Fibroblast of skin of left quadriceps (primary cell): ENCODE measurements at places on chromosomes 7 and 10.

DNA sequence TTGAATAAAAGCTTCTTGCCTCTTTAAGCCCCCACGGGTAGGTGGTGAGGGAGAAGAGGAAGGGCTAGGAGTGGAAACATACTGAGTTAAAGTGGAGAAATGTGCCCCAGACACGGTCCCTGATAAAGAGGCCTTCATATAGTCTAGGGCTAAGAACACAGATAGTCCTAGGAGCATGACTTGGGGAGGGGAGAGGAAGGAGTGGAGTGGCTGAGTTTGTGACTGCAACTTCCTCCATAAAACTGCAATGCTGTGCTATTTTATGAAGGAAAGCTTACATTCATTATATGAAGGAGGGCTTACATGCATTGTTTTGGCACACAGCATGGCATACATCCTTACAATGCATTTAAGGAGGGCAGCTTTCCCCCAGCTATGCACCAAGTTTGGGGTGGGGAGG, 1129.4 kb upstream of the LRRTM3 start:
- DNase-seq = no peak

GRCh38 chr7:151371266-151371665, 29.7 kb downstream of the NUB1 start:
- DNase-seq = no peak

DNA sequence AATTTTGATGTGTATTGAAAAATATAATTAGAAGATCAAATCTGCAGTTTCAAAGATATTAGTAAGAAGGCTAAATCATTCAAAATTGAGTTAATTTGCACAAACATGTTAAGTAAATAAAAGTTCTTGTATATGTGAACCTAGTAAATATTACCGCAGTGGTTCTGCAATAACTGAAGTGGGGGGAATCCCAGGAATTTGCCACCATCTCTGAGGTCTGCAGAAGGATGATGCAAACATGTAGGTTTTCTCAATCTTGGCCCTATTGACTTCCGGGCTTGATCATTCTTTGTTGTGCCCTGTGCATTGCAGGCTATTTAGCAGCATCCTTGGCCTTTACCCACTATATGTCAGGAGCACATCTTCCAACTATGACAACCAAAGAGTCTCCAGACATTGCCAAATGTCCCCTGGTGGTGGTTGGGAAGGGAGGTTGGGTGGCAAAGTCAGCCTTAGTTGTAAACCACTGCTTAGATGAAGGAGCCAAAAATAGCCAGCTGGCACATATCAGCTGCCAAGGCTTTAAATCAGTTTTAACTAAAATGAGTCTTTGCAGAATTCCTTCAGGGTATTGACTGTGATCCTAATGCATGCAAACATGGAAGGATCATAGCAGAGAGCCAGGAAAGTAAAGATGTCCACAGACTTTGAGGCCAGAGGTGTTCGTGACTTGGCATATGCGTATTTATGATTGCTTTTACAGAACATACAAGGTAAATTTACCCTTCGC, 146.3 kb downstream of the TRIL start:
- no peak for DNase-seq

DNA sequence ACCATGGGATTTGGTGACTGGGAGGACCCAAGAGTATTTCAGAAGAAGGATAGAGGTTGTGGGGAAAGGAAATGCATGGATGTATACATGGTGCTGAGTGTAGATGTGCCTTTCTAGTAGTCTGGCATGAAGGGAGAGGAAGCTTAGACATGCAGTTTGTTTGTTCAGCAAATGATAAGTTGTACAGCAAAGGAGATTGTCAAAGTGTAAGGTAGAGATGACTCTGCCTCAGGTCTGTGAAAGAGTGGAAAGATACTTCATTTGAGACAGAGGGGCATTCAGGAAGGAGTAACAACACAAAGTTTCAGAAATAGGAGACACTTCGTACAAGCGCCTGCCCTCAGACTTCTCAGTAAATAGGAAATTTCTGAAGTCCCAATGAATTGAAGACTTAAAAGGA, 152.3 kb downstream of the CELF2 start:
- DNase-seq = no peak

DNA sequence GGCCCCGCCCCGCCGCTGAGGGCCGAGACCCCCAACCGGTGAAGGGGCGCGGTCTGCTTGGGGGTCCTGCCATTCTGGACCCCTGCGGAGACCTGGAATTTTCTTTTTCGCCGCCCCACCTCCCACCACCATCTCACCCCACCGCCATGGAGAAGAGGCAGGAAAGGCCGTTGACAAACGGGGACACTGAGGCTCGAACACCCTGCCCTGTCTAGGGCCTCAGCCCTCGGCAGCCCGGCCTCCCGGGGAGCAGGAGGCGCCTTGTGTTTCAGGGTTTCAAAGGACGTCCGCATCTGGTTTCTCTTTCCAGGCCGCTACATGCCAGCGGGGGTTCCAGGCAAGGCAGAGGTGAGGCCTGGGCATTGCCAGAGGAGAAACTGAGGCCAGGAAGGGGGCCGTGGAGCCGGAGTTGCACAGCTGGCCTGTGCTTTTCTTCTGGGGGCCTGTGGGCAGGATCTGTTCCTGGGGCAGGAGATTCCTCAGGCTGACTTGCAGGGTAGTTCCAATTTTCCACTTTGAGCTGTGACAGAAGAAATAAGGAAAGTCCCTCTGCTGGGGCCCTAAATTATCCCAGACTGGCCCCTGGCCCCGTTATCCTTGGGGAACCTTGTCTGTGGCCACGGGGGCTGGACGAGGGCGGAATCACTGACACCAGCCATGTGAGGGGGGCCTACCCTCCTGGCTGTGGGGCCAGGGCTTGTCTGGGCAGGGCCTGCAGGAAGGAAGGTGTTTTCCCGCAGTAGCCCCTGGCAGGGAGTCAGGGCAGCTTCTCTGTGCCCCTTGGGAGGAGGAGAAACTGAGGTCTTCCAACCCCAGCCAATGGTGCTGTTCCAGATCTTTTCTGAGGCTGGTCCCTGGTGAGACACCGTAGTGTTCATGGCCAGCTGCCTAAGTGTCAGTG, 900 bp upstream of the MICALL2 start:
- DNase-seq = no peak

DNA sequence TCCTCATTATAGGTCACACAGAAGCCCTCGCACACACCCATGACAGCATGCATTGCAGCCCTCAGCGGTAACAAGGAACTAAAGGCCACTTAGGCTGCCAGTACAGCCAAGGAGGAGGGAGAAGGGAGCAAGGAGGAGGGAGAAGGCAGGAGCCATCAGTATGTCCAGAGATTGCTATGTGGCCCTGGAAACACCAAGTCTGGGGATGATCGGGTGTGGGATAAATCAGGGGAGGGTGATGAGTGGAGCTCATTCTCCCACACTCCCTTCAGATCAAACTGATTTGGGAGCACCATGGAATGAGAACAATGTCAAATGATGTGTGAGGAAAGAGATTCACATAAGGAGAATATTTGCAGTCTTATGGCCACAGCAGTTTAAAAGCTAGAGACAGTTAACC, 350.9 kb downstream of the TNS3 start:
- no peak for DNase-seq

- DNase-seq = no peak
These were observed 615.9 kb upstream of the FOXK1 start for GRCh38 chr7:4066206-4066605.

DNA sequence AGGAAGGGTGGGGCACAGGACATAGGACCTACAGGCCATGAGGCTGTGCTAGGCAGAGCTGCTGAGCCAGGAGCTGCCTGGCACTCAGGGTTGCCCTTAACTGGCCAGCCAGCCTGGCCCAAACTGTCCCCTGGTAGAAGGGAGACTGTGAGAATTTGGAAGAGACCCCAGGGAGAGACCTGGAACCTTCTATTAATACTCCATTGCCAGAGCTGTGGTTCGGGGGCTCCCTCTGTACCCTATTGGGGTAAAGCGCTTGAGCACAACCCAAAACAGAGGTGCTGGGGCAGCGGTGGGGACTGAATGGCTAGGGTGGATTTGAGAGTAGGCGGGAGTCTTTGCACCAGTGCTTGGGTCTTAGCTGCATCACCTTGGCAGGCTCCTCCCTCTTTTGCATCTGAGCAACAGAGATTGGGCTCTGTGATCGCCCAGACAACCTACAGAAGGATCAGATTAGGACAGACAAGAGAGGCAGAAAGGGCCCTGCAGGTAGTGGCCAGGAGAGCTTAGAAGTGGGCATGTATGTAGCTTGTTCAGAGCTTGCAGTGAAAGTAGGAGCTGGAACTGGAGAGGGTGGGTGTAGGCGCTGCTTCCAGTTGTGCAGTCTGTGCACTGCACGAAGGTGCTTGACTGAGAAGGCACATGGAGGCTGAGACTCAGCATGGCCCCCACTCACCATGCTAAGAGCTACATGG, 53.3 kb downstream of the ADCYAP1R1 start:
- no peak for DNase-seq

- no peak for DNase-seq
These were observed 135.9 kb downstream of the PAXIP1 start for GRCh38 chr7:154867068-154867467.

DNA sequence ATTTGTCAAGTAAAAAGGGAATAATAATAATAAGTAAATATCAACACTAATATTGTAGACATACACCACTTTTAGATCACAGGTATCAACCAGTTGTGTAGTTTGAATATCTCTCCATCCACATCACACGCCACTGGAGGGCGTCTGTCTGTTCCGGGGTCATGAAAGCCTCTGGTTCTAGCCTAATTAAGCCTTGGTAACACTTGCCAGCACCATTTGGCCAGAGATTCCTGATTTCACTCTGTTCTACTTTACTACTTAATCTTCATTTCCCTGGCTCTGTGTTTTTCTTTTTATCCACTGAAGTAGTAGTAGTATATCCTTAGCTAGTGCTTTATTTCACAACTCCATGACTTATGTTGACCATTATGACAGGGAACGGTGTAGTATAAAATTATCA, 285.6 kb upstream of the POM121L12 start:
- no peak for DNase-seq

DNA sequence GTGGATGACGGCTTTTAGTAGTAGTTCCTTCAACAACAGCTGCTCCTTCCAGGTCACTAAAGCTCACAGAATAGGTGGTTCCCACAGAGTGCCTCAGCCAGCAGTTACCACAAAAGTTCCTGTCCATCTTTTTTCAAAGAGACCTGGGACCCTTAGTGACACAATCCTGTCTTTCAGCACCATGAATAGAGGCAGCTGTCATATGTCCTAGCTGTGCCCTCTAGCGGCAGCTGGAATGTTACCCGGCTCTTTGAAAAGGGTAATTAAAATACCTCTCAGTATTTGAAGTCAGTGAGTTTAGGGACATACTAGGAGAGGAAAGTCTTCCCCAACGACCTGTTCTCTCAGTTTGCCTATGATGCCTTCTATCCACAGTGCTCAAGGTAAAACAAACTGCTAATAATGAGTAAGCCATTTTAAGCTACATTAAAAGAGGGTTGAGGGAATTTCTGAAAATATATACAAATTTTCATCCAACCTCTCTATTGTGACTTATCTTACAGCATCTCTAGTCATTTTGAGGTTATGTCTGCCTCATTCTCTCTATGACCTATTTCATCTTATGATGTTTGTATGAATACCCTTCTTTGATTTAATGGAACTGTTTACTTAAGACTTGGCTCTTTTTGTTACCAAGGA, 290.8 kb downstream of the NXPH1 start:
- DNase-seq = no peak

DNA sequence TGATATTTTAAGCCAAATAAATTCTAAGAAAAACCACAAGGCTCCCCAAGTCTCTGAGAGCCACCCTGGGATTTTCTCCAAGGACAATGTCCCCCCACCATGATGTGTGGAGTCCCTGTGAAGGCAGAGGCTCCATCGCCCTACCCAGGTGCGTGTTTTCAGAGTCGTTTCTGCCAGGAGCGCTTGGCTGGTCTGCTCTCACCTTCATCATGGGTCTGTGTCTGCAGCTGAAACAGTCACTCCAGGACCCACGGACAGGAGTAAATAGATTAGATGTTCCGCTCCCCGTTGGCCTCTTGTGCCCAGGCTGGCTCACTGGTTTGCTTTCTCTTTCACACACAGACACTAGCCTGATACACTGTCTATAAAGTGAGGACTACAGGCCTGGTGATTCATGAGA, 217.5 kb downstream of the SFMBT2 start:
- DNase-seq = no peak

GRCh38 chr10:381805-382204, 246.6 kb downstream of the ZMYND11 start:
- DNase-seq = no peak

DNA sequence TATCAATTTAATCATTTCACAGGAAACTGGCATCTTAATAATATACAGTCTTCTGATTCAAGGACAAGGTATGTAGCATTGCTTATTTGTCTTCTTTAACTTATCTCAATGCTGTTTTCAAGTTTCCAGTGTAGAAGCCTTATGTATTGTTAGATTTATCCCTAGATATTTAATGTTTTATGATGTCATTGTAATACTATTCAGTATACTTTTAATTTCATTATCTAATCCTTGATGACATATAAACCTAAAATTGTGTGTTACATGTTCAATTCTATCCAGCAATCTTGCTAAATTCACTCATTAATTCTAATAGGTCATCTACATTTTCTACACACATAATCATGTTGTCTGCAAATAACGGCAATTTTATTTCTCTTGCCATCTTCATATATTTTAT, 126.3 kb upstream of the SEC61G start:
- DNase-seq = no peak

- no peak for DNase-seq
These were observed 26.5 kb downstream of the KLF6 start for GRCh38 chr10:3758491-3758970.

DNA sequence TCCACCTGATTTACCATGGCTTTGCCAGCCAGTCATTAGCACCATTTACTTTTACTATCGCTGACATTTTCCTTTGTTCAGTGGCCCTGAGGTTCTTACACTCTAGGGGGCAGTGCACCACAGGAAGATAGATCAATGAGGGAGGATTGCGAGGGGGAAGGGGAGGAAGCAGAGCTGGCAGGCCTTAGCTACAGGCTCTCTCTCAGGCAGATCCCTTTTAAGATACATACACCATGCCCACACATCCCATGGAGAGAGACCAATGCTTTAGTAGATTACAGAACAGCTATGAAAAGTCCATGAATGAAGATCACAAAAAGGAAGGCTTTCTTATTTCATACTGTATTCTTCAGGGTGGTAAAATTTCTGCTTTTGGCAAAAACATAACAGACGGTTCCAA, 47.4 kb downstream of the DENND11 start:
- peak; percentile 37 for DNase-seq

- no peak for DNase-seq
These were observed 2.5 kb downstream of the VSIR start for GRCh38 chr10:71770789-71771188.

DNA sequence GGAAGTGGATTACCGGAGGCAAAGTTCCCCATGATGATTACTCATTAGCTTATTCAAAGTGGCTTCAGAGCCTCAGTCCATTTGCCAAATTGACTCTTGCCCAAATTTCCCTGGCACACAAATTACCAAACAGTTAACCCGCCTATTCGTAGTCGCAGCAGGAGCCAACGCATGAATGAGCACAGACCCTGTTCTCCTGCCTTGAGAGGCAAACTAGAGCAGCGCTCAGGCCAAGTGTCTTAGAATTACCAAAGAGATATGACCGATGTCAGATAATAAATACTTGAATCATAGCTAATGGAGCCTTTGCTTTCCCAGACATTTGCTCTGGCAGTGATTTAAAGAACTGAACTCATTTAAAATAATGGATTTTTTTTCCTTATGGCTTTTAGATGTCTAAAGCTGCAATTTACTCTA, 64.9 kb downstream of the CTTNBP2 start:
- DNase-seq = no peak
